HCEC 1CT (cell line): ENCODE measurements at places on chromosomes 16 and 17.
A peak's percentile ranks its signal among the peaks of the same experiment; 100 is the strongest.

DNA sequence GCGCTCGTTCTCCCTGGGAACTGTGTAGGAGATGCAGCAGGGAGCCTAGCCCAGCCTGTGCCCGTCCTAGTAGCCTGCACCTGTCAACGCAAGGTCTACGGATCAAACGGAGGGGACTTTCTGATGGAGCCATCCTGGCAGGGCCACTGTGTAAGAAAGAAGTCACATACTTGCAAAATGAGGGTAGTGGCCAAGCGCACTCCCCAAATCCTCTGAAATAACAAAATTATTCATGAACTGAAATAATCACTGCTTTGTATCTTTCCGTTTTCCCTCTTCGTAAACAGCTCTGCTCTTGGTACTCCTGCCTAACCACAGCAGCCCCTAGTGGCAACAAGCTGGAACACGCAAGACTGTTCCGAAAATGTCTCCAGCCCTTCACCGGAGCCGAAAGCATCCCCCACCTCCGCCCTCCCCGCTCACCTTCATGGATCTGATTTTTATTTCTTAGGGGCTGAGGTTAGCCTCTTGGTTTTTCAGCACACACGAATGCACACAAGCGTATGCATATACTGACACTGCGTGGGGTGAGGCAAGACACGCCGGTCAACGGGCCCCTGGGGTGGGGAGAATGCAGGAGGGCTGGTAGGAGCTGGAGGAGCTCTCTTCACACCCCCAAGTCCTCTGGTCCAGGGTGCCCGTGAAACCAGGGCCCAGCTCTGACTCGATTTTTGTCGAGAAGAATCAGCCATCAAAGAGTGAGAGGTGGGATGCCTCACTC, 100.8 kb downstream of the ABCC12 start:
- DNase-seq, result peak; percentile 48

DNA sequence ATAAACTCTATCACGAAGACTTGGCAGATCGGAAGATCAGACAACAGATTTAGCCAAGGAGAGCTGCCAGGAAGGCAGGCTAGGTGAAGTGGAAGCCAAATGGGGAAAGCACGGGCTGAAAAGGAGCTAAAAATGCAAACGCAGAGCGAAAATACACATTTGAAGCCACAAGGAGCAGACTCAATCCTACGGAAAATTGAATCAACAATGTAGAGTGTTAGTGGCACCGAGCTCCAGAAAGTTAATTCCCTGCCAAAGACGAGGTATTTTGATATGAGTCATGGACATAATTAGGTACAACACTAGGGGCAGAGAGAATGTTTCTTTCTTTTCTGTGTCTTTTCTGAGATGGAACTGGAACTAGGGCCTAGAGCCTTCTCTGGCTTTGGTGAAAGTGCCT, 20.7 kb downstream of the GSG1L start:
- DNase-seq, result no peak

GRCh38 chr16:86199182-86199581, 300.2 kb downstream of the IRF8 start:
- no peak for DNase-seq

DNA sequence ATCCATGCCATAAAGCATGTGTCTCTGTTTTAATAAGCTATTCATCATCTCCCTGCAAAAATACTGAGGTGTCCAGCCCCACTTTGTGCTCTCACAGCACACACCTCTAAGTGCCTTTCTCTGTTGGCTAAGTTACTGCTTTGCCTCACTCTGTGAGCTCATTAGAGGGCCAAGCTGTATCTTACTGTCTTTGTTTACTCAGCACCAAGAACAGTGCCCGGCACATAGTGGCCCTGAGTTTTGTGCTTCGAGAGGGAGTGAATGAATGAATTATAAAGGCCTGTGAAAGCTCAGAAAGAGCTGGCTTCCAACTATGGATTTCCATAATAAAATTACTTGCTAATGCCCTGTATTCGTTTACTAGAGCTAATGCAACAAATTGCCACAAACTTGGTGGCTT, 50.2 kb upstream of the NOG start:
- DNase-seq, result no peak

- no peak for DNase-seq
These were observed 20.2 kb upstream of the FMNL1 start for GRCh38 chr17:45201457-45201856.

- no peak for DNase-seq
These were observed 20.7 kb downstream of the DNAH9 start for GRCh38 chr17:11618861-11619566.

DNA sequence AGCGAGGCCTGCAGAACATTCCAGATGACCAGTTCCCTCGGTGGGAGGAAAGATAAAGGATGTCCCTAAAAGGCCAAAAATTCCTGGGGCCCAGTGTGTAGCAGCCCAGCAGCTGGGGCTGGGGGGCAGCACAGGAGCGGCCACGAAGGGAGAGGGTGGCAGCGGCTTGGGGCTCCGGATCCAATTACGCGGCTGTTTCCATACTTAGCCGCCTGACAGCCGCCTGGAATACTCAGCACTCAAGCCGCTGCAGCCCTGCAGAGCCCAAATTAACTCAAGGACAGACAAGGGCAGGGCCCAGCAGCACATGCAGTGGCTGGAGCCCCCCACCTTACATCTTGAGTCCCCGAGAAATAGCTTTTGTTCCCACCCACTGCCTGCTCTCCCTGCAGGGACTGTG, 1.3 kb downstream of the SRL start:
- DNase-seq, result no peak

- no peak for DNase-seq
These were observed 45.1 kb upstream of the TOX3 start for GRCh38 chr16:52591934-52592592.

GRCh38 chr17:78379131-78379491, 662 bp downstream of the PGS1 start:
- DNase-seq, result peak; percentile 87

- DNase-seq, result no peak
These were observed 45.1 kb upstream of the SSTR5 start for GRCh38 chr16:1027501-1027815.

- peak; percentile 30 for DNase-seq
These were observed 593 bp downstream of the SLC38A7 start for GRCh38 chr16:58684001-58684353.

- no peak for DNase-seq
These were observed 3.1 kb upstream of the CD300LD start for GRCh38 chr17:74595037-74595750.

DNA sequence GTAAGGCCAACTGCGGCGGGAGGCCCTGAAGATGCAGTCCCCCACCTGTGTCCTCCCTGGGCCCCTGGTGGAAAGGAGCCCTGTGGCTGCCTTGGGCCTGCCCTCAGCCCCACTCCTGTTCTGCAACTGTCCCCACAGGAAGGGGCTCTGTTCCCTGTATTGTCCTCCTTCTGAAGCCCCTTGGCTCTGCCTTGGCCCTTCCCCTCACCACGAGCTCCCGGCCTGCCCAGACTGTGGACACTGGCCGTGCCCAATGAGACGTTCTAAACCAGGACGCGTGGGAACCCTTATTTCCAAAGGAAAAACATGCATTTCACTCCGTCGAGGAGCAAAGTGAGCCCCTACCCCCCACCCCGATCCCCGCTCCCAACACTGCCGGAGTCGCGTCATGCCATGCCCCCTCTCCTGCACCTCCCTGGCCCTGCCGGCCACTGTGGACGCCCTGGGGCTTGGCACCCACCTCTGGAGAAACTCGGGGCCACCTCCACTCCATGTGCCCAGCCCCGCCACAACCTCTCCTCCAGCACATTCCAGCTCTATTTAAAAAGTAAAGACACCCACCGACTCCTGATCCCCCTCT, 13.5 kb upstream of the PNPO start:
- DNase-seq, result no peak

DNA sequence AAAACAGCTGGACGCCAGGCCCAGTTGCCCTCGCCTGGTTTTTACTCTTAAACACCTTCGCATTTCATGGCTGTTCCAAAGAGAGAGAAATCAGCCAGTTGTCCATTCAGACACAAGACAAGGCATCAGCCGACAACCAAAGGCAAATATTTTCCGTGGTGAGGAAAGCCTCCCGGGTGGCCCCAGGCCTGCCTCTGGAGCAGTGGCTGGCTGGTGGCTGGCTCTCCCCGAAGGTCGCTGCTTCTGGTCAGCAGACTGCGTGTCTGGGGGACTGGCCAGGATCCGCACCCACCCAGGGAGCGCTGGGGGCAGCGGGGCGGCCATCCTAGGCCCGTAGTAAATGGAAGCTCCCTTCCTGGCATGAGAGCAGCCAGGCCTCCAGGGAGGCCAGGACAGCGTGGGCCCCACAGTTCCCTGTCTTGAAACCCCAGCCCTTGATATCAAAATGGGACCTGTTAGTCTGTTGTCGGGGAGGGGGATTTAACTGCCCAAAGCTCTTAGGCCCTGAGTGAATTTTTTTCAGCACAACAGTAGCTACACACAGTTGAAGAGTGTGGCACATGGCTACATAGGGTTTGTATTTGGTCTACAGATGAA, 57.7 kb downstream of the SREBF1 start:
- DNase-seq, result no peak

GRCh38 chr17:14856176-14856575, 408.9 kb downstream of the PMP22 start:
- DNase-seq, result no peak

DNA sequence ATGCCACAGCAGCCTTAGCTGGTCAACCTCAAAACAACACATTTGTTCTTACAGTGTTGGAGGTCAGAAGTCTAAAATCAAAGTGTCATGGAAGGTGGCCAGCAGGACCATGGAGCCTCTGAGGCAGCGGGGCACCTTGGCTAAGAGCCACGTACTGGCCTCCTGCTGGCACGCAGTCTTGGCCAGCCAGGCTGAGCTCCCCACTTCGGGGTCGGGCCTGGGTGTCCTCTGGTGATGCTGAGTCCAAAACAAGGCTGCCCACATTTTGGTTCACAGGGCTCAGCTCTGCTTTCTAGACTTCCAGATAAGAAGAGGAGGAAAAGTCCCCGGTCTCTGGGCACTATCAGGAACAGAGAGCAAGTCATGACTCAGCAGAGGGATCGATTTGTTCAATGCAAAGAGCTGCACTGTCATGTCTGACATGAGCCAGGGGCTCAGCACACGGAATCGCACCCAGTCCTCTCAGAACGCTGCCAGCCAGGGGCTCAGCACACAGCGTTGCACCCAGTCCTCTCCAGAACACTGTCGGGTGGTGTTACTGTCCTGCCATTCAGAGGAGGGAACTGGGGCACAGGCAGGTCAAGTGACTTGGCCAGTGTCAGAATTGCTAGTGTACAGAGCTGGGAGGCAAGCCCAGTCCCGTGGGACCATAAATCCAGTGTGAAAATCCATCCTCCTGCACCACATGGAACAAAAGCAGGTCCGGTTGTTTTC, 2.5 kb downstream of the LGALS9 start:
- no peak for DNase-seq

DNA sequence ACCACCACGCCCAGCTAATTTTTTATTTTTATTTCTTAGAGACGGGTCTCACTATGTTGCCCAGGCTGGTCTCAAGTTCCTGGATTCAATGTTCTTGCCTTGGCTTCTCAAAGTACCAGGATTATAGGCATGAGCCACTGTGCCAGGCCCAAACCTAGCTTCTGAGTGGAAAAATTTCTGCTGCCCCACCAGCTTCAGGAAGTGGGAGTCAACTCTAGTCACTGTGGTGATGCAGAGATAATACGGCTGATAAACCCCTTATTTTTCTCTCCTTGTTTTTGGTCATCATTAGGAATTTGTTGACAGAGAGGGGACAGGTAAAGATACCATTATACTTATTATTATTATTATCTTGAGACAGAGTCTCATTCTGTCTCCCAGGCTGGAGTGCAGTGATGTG, 27.8 kb upstream of the PHOSPHO1 start:
- DNase-seq, result no peak

- no peak for DNase-seq
These were observed 9.8 kb downstream of the MYO1C start for GRCh38 chr17:1482680-1483079.

GRCh38 chr17:15380446-15380845, 39.0 kb upstream of the TEKT3 start:
- no peak for DNase-seq

DNA sequence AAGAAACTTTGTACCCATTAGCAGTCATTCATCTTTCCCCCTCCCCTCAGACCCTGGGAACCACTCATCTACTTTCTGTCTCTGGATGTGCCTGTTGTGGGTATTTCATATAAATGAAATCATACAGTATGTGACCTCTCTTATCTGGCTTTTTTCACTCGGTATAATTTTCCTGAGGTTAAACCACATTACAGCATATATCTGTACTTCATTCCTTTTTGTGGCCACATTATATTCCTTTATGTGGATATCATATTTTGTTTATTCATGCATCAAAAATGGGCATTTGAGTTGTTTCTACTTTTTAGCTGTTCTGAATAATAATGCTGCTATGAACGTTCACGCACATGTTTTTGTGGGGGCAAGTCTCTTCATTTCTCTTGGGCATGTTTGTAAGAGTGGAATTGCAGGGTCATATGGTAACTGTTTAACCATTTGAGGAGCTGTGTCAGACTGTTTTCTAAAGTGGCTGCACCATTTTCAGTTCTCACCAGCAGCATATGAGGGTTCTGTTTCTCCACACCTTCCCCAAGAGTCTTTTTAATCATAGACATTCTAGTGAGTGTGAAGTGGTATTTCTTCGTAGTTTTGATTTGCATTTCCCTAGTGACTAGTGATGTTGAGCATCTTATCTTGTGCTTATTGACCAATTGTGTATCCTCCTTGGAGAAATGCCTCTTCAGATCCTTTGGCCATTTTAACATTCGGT, 3.8 kb downstream of the SNX29 start:
- no peak for DNase-seq

GRCh38 chr17:81374890-81375289, 20.4 kb upstream of the BAHCC1 start:
- no peak for DNase-seq

- peak; percentile 79 for DNase-seq
These were observed 8.9 kb downstream of the FBXO47 start for GRCh38 chr17:38958326-38958725.

- no peak for DNase-seq
These were observed 2.5 kb upstream of the GJD3 start for GRCh38 chr17:40366861-40367518.

DNA sequence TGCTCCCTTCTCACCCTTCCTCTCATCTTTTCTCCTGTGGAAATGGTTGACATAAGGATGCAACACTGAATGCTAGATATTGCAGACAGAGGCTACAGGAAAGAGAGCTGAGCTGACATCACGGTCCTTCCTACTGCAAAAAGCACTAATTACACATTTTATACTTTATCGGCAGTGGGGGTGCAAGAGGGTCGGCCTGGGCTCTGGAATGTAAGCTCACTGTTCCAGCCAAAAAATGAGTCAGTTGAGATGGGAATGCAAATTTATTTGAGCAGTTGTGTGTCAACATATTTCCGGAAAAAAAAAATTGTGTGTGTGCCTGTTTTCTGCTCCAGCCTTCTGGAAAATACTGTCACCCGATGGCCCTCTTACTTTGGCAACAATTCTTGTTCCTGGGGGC, 14.1 kb upstream of the MRTFB start:
- DNase-seq, result peak; percentile 54

DNA sequence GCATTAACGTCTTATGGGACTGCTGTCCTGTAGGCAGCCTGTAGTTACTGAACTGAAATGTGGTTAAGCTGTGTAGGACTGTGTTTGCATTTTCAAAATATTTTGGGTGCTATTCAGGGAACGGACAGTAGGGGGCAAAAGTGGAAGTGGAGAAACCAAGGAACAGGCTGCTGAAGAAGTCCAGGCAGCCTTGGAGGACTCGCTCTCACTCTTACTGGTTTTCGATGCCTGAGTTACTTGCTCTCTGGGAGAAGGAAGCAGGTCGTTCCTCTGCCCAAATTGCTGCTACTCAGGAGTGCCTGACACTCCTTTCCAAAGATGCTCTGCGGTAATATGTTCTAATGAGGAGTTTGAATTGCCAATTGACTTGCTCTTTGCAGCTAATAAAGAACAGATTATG, 64.5 kb upstream of the RBFOX1 start:
- no peak for DNase-seq
